ENCODE measurements at places on chromosomes 12 and 14.
A peak's percentile ranks its signal among the peaks of the same experiment; 100 is the strongest.

DNA sequence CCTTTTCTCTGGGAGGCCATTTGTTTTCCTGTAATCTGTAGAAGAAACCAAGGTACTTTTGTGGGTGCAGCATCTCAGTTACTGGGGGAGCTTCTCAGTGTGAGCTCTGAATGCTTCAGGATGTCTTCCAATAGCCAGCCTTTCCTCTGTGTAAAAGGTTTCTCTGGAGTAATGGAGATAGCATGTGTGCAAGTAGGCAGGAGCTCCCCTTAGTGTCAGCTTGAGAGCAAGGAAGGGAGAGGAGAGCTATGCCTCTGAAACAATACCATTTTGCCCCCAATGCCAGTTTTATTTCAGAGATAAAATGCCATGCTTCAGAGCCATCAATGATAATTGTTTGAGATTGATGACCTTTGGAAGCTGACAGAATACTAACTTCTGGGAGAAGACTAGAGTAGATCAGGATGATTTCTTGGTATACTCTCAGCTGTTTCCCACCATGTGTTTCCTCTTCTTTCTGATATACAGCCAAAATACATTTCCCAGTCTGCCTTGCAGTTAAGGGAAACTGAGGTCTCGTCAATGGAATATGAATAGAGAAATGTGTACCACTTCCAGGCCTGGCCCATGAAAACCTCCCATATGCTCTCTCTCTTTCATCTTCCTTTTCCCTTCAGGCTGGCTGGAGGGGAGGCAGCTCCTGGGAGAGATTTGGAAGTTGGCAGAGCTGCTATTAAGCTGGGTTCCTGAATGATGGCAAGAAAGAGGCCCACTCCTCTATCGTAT lies 125.7 kb downstream of the CRADD start:
- H3K4me1 ChIP-seq, result no peaks in the 10 kb centered on the region
- H3K27me3 ChIP-seq, result no peaks in the 10 kb centered on the region
- no peak overlapping the region for H3K27ac ChIP-seq
- no peak overlapping the region for H3K4me3 ChIP-seq
- no peaks in the 10 kb centered on the region for H3K36me3 ChIP-seq
- no peak for DNase-seq

GRCh38 chr14:91047174-91047753 lies 13.2 kb downstream of the RPS6KA5 start:
- H3K4me1 ChIP-seq, result no peaks in the 10 kb centered on the region
- H3K4me3 ChIP-seq, result no peak overlapping the region
- no peaks in the 10 kb centered on the region for H3K36me3 ChIP-seq
- no peak overlapping the region for H3K27ac ChIP-seq
- H3K27me3 ChIP-seq, result no peaks in the 10 kb centered on the region

GRCh38 chr12:5442251-5443006 lies 10.5 kb downstream of the NTF3 start:
- H3K4me3 ChIP-seq, result no peak overlapping the region
- no peak overlapping the region for H3K27ac ChIP-seq
- H3K4me1 ChIP-seq, result peaks cover 8% of the 10 kb centered on the region
- H3K36me3 ChIP-seq, result no peaks in the 10 kb centered on the region
- no peak for DNase-seq

DNA sequence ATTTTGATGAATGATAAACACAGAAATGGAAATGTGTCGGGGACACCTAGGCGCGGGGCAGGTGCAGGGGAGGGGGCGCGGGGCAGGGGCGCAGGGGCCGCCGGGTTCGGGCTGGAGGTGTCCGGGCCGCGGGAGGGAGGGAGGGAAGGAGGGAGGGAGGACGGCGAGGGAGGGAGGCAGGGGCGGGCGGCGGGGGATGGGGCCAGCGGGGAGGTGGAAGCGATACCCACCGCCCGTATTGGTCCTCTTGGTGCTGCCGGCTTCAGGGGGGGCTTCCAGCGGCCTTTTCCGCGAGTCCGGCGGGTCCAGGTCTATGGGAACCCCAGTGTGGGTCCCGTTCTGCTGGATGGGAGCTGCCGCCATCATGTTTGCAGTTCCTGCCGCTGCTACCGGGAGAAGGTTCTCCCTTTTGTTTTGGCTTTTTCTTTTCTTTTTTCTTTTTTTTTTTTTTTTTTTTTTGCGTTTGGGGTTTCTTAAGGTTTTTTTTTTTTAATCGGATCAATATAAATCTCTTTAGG lies 703 bp downstream of the NOVA1 start:
- peak overlapping the region; percentile 74 for H3K27ac ChIP-seq
- no peaks in the 10 kb centered on the region for H3K36me3 ChIP-seq
- no peaks in the 10 kb centered on the region for H3K27me3 ChIP-seq
- H3K4me1 ChIP-seq, result peaks cover 6% of the 10 kb centered on the region
- peak; percentile 72 for DNase-seq

GRCh38 chr12:131494741-131495524 lies 216.0 kb upstream of the SFSWAP start:
- H3K4me3 ChIP-seq, result no peak overlapping the region
- no peak for DNase-seq
- no peaks in the 10 kb centered on the region for H3K4me1 ChIP-seq
- no peaks in the 10 kb centered on the region for H3K27me3 ChIP-seq

All from H1 (cell line).